ENCODE measurements at places on chromosomes 1 and 21.

- peak; percentile 27 for DNase-seq
Observed at GRCh38 chr1:112744009-112744578, 29.0 kb upstream of the PPM1J start.

DNA sequence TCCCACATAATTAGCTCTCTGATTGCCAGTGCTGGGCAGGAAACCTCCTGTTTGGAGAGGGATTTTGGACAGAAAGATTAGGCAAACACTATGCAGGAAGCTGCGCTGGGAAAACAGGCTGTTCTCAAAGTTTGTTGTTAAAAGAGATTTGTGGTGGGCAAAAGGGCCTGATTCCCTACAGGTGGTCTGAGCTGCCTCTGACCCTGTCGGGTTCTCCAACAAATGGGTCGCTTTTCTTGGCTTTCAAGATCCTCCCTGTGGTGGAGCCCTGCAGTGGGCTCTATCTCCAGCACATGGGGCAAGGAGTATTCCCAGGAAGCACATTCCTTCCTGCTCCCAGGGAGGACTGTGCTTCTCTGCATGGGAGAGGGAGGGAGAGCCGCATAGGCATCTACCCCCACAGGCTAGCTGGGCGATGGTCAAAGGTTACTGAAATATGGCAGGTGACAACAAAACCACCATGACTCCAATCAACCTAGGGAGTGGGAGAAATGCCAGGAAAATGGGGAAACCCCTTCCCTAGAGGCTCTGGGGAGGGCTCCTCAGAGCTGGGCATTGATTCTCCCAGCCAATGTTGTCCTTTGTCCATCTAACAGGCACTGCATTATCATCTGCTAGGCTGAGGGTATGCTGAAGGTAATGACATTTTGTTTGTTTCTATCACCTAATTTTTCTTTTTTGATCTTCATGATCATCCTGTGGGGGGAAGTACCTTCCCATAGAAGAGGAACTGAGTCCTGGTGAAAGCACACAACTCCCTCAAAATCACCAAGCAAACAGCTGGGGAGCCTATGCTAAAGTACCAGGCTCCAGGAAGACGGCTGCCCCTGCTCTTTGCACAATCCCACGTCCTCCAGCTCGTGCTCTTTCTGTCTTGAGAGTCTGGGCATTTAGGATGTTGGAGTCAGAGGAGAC lies 85.3 kb downstream of the PLXNA2 start:
- no peak for DNase-seq

- DNase-seq = no peak
Observed at GRCh38 chr1:95233319-95233736, 682 bp upstream of the RWDD3 start.

GRCh38 chr1:116261227-116261626 lies 111.8 kb upstream of the ATP1A1 start:
- no peak for DNase-seq

GRCh38 chr1:10960411-10961299 lies 51.8 kb upstream of the TARDBP start:
- peak; percentile 92 for DNase-seq

DNA sequence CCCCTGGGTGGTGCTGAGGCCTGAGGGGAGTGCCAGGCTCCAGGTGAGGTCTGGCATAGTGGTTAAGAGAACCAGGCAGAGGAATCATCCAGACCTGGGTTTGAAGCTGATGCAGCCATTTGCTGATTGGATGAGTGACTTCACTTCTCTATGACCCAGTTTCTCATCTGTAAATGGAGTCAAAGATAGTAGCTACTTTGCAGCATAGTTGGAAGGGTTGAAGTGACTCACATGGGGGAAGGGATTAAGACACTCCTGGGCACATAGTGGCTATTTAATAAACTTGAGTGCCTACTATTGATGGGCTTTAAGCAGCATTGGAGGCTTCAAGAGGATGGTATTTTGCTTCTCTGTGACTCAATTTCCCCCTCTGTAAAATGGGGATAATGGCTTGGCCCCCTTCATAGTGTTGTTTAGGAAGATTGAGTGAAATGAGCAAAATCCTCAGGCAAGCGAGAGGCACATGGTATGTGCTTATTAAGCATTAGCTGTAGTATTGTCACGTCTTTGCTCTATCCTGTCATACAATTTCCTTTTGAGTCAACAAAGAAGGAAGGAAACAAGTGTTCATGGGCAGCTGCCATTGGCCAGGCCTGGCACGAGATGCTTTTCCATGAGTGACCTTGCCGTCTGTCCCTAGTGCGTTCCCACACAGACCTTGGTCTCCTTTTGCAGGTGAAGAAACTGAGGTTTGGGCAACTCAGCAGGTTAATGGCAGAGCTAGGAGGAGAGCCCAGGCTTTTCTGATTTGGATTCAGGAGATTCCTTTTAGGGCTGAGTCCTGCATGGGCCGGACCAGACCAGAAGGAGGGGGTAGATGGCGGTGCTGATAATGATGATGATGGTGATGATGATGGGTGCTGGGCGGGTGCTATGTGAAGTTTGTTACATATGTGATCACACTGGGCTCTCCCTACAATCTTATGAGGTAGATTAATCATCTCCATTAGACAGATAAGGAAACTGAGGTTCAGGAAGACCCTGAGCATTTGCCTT lies 131.1 kb upstream of the WNT4 start:
- DNase-seq = no peak

DNA sequence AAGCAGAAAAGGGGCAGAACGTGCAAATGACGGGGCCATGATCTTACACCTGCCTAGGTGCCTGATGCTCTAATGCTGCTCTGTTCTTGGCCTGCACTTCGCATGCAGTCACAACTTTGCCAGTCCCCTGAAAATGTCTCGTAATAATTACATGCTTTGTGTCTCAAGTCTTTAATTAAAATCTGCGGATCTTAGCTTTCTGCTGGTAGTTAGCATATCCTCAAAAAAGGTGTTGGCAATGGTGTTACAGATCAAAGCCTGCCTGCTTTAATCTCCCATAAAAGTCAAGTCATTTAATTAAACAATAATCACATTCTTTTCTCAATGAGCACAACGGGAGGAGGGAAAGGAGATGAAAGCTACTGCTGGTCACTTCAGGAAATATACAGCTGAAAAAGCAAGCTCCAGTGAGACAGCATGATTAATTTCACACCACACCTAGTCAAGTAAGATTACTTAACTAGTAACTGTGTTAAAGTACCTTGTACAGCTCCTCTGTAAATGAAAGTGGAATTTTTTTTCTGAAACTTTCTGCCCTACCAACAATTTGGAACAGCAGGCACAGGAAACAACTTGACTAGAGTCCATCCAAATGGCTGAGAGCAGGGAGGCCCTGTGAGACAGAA lies 45.8 kb downstream of the STX6 start:
- DNase-seq = no peak

- no peak for DNase-seq
Observed at GRCh38 chr1:41538741-41539417, 54.4 kb upstream of the EDN2 start.

Data from activated CD4-positive, alpha-beta T cell treated with anti-CD3 and anti-CD28 coated beads for 36 hours (primary cell).